OCI-LY7 (cell line): ENCODE measurements at places on chromosomes 12 and 14. TPM values are rescaled to one million over a fixed set of nuclear protein-coding genes. Genes with fewer than 3 reads are reported as not detected.

MRPL42 gene
- total RNA-seq, result 61.6 and 64.0 TPM in 2 replicates

- DNase-seq, result no peak
These were observed 903.8 kb downstream of the BCL11B start for GRCh38 chr14:98368221-98368620.

DNA sequence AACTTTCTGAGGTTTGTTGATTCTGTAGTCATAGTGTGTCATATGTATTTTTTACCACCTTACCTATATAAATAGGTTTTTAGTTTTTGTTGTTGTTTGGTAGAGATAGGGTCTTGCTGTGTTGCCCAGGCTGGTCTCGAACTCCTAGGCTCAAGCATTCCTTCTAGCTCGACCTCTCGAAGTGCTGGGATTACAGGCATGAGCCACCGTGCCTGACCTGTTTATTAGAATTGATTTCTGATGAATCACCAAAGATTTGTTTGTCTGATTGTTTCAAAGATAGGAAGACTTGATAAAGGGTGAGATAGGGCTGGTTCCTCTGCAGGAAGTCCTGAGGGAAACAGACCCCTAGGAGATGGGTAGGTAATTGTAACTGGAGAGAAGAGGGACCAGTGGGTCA lies 481.6 kb downstream of the PCNX1 start:
- DNase-seq, result no peak

DNA sequence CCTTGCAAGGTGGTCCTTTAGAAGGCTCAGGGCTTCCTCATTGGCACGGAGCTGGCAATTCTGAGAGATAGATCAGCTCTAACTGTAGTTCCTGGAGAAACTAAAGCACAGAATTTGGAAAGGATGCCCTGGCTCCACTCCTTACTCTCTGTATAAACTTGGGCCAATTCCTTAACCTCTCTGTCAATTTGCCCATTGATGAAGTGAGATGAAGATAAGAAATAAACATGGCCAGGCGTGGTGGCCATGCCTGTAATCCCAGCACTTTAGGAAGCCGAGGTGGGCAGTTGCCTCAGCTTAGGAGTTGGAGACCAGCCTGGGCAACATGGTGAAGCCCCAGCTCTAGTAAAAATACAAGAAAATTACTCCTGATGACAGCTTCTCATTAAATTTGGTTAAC lies 34.0 kb upstream of the COX6A1 start:
- no peak for DNase-seq

GRCh38 chr14:39733741-39734140 lies 301.5 kb upstream of the FBXO33 start:
- DNase-seq, result no peak
